ENCODE measurements at places on chromosomes 2 and 18.

DNA sequence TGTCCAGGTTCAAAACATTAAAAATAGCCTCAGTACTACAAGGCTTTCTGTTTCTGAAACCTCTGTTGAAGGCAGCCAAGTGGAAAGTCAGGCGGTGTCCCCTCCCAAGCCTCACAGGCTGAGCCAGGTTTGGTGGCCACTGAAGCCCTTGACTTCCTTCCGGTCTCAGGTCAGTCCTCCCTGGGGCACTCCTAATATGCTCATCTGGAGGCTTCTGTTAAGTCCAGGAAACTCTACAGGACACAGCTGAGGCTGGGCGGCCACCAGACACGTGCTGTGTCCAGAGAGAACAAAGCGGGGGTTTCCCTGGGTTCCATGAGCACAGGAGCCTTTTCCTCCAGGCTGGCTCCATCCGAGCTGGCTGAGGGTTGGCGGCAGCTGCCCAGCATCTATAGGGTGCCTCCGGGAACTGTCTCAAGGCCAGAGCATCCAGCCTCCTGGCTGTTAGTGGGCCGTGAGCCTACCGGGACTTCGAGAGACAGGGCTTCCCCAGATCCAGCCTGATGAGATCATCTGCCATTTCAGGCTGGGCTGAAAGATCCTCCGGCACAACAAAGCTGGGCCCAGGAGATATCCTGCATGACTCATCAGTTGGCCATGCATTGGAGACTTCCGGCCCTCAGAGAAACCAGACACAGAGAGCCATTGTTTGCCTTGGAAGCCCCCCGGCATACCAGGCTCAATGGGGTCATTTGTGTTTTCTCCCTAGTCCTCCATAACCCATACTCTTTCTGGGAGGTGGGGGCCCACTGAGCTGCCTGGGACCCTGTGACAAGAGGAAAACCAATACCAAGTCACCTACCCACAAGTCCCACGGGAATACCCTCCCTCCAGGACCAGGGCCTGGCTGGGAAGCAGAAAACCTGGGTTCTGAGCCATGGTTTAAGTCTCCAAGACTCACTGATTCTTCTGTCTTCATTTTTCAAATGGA is 71.7 kb downstream of the HS1BP3 start:
- DNase-seq: no peak

GRCh38 chr18:70464343-70465114 is 175.7 kb downstream of the SOCS6 start:
- peak; percentile 52 for DNase-seq

DNA sequence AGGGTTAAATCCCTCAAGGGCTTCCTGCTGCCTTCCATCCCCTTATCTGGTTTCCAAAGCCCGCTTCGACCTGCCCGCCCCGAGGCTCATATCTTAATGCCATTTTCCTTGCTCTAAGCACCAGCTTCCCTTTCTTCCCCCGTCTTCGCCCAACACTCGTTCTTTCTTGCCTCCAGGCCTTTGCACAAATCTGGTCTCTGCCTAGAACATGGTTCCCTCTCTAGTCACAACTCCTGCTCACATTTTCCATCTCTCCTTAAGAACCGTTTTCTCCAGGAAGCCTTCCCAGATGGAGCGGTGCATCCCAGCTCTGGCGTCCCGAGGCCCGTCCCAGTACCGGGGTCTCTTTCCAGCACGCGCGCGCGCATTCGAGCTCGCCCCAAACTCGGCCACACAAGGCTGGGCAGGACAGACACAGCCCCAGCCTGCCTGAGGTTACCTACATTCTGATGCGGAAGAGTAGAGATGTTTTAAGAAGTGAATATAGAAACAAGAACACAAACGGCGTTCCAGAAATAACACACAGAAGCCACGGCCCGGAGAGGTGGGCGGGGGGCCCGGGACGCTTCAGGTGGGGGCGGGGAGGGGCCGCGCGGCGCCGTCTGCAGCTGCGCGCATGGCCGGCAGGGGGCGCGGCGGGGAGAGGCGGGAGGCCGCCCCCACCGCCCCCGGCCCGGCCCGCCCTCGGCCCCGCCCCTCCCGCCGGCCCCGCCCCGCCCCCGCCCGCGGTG is at the start of gene DGKD:
Gene DGKD, plus strand, starts transcription at position 726 of the 731 bp plus-strand sequence. CDS start 25 bp downstream, outside the sequence.
- DNase-seq: no peak

GRCh38 chr18:52850031-52850560 is 510.1 kb downstream of the DCC start:
- DNase-seq: no peak

DNA sequence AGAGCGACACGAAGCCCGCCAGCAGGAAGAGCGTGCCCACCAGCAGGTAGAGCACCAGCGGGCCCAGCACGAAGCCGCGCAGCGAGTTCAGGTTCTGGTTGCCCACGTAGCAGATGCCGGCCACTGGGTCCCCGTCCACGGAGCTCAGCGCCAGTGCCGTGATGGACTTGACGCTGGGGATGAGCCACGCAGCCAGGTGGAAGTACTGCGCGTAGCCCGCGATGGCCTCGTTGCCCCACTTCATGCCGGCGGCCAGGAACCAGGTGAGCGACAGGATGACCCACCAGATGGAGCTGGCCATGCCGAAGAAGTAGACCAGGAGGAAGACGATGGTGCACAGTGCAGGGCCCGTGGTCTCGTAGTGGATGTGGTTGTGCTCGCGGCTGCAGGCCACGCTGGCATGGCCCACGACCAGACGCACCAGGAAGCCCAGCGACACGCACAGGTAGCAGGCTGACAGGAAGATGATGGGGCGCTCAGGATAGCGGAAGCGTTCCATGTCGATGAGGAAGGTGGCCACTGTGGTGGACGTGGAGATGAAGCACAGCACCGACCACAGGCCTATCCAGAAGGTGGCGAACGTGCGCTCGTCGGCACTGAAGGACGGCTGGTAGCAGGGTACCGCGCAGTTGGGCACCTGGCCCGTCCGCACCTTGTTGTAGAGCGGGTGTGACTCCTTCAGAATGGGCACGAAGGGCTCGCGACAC is 2.1 kb downstream of the FZD5 start:
- DNase-seq: no peak

GRCh38 chr2:128374711-128375413 is 56.2 kb upstream of the HS6ST1 start:
- no peak for DNase-seq

- no peak for DNase-seq
Measured at GRCh38 chr18:36912887-36913286, 84.0 kb downstream of the KIAA1328 start.

DNA sequence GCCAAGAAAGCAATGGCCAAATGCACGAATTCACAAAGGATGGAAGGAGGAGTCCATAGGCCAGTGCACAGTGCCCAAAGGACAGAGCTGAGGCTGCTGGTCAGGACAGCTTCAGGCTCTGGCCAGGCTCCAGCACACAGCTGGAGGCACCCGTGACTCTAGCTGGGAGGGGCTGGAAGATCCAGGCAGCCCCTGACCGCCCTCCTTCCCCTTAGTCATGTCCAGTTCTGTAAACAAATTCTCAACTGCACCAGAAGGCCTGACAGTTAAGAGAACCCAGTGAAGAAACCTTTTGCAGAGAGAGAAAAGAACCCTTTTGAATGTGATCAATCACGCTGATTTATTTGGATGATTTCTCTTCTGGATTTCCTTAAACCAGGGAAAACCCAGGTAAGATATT is 7.7 kb upstream of the YWHAQ start:
- peak; percentile 80 for DNase-seq

GRCh38 chr2:77552956-77553355 is 30.8 kb upstream of the LRRTM4 start:
- no peak for DNase-seq

GRCh38 chr2:75577280-75577679 is 16.5 kb upstream of the EVA1A start:
- no peak for DNase-seq

GRCh38 chr18:50721451-50722120 is 98.2 kb downstream of the MRO start:
- no peak for DNase-seq

- DNase-seq: no peak
Measured at GRCh38 chr18:2898186-2898640, 51.4 kb downstream of the EMILIN2 start.

DNA sequence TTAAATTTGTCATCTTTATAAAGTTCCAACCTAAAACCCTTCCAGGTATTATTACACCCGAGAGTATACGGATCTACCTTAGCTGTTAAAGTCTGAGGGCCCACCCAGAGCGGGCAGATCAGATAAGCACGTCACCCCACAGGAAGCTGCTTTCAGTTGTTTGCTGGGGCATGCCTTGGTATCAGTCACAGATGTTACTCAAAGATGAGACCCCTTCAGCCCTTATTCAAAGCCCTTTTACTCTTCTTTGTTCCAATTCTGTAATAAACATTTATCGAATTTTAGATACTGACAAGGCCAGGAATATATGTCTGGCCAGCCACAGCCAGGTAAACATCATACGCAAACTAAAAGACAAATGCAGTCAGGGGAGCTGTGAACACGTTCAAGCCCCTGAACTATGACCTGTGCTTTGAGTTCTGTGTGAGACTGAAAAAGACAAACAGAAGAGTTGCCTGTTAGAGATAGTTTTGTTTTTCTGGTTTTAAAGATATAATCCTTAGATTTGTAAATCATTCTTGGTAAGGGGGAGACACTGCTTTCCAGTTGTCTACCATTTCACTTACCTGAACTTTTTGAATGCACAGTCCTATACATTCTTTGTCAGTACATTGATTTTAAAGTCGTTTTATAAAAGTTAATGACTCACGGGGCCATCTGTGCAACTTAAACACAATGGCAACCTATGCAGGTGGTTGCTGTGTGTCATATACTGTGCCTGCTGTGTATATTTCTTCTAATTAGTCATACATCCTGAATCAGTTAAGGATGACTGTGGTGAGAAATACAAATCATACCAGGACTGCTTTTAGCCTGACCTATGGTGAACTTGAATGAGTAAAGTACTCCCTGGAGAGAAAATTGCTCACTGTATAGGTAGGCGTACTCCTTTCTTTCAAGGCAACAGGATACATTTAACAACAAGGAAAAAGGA is 100.5 kb upstream of the ITPRID2 start:
- DNase-seq: peak; percentile 95

DNA sequence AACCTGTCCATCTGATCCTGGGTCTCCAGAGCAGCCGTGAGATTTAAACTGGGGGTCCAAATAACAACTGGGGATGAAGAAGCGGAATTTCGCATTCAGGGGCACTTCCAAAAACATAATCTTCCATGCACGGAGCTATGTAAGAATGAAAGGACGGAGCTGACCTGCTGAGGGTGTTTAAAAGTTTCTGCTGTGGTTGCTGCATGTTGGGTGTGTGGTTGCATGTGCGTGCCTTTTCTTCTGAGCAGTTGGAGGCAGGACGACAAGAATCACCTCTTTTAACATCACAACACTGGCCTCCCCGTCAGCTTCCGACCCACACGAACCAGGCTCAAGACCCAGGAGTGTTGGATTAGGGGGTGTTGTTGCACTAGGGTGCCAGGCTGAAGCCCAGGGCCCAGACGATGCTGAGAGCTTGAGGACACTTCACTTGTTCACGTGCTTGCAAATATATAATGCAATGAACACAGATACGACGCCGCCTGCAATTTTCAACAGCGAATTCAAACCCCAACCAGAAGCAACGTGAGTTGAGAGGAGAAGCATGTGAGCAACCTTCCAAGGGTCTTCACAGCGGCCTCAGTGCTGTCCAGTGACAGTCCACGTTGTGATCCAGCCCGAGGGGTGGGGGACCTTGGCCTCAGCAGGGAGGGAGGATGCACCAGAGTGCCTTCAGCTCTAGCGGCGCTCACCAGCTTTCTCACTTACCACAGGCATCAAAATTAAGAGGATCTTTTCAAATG is 76.0 kb upstream of the SALL3 start:
- no peak for DNase-seq

DNA sequence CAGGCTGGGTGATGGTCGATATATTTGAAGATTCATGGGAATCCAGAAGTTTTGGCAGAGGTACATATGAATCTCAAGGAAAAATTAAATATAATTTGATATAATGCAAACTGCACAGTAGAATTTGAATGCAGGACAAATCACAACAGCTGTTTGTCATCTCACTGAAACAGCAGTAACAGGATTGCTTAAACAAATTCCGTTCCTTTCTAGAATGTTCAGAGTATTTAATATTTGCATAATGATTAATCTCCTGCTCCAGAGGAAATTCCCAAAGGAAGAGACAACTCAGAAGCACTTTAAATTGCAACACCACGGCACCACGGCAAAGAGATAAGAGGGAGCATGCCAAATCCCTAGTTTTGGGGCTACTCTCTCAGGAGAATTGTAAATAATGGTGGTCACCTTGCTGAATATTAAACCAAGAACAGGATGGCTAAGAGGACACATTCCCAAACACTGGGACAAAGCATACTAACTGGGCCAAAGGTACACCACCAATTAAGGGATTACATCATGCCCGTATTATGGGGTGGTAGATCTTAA is 67.8 kb upstream of the MAP4K3 start:
- DNase-seq: peak; percentile 46

- no peak for DNase-seq
Measured at GRCh38 chr2:207202645-207203044, 36.9 kb upstream of the KLF7 start.
